Natural killer cell treated with Interleukin-12 subunit alpha and Interleukin-12 subunit beta and Interleukin-15 and Interleukin-18, amount 100 ng/mL, for 72 hours (primary cell): ENCODE measurements at places on chromosomes 6 and 20. TPM values are rescaled to one million over a fixed set of nuclear protein-coding genes. Genes with fewer than 3 reads are reported as not detected.

DNA sequence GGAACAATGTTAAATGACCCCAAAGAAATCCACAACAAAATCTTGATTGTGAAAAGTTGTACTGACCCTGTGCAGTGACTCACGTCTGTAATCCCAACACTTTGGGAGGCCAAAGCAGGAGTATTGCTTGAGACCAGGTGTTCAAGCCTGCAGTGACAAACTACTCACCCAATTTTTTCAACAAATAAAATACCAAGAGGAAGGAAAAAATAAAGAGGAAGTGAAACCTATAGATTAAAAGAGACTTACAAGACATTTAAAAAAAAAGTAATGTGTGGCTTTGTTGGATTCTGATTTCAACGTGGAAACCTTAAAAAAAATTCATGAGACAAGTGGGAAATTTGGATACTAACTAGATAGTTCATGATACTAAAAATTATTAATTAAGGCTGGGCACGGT lies 31.9 kb downstream of the GINS1 start:
- H3K4me1 ChIP-seq = no peaks in the 10 kb centered on the region
- no peak overlapping the region for H3K4me3 ChIP-seq
- no peaks in the 10 kb centered on the region for H3K27me3 ChIP-seq
- no peak for DNase-seq

- DNase-seq = no peak
- H3K27ac ChIP-seq = no peak within 1 kb of the TSS
- H3K27me3 ChIP-seq = no peaks in the 10 kb centered on the region
- no peak within 1 kb of the TSS for H3K4me3 ChIP-seq
- H3K4me1 ChIP-seq = no peaks in the 10 kb centered on the region
Observed at GRCh38 chr20:13990465-13990864, at the start of gene SEL1L2. TSS of gene SEL1L2 (minus strand) at chr20:13990614. CDS start at chr20:13990534, 80 bp downstream.

DNA sequence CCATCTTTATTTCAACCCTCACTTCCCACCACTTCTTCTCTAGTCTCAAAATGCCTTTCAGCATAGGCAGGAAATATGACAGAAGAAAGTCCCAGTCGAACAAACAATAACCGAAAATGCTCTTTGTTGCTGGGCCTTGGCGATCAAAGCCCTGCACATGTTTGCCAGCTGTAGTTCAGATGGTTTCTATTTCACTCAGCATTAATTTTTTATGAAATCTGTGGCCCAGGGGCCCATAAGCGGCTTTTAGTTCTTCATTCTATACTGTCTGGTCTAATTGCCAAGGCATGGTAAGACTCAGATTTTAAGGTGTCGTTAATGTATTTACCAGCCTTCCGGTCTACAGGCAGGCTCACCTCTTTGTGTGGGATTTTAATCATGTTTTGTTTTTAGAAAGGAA lies 10.9 kb upstream of the F13A1 start:
- H3K4me1 ChIP-seq = no peaks in the 10 kb centered on the region
- no peak overlapping the region for H3K4me3 ChIP-seq
- peaks cover 16% of the 10 kb centered on the region for H3K27me3 ChIP-seq

DNA sequence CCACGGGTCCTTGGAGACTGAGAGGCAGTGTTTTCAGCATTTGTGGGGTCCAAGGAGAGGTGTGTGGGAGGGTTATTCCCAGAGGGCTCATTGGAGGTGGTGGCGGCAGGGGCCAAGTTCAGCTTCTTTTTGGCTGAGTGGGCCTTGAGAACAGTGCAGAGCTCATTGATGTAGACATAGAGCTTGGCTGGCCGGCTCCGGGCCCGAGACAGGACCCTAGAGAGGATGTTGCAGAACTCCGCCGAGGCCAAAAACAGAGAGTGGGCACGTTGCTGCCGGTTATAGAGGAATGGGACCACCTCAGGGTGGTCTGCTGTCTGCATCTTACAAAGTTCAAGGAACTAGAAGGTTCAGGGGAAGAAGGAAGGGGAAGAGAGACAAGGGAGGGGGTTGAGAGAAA lies 3.7 kb upstream of the ZBTB22 start:
- peaks cover 62% of the 10 kb centered on the region for H3K4me1 ChIP-seq
- H3K4me3 ChIP-seq = peak overlapping the region; percentile 96
- H3K27me3 ChIP-seq = no peaks in the 10 kb centered on the region
- peak overlapping the region; percentile 99 for H3K27ac ChIP-seq
- DNase-seq = peak; percentile 45
- H3K36me3 ChIP-seq = peaks cover 37% of the 10 kb centered on the region

The VSTM2L gene
- 0.75 TPM for total RNA-seq

The ZNF217 gene
- 39.9 TPM for total RNA-seq

DNA sequence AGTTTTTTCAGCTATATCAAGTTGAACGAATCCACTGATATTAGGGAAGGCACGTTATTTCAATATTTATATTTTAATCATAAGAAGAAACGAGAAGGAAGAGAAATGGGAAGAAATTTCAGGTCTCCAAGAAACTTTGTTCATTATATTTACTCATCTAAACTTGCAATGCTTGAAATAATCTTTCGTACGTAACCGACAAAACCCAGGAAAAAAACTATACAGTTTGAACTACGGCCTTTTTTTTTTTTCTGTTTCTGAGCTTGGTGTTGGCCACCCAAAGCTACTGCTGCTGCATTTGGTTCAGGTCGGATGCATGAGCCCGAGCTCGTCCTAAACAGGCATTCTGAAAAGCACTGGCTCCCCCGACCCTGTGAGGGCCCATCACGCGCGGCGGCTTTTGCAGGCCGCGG lies 548 bp downstream of the PERP start:
- no peaks in the 10 kb centered on the region for H3K36me3 ChIP-seq
- H3K27me3 ChIP-seq = peaks cover 39% of the 10 kb centered on the region
- H3K27ac ChIP-seq = no peak overlapping the region
- DNase-seq = no peak
- H3K4me3 ChIP-seq = peak overlapping the region; percentile 84

The CD24 gene
- total RNA-seq = 1.2 TPM

DNA sequence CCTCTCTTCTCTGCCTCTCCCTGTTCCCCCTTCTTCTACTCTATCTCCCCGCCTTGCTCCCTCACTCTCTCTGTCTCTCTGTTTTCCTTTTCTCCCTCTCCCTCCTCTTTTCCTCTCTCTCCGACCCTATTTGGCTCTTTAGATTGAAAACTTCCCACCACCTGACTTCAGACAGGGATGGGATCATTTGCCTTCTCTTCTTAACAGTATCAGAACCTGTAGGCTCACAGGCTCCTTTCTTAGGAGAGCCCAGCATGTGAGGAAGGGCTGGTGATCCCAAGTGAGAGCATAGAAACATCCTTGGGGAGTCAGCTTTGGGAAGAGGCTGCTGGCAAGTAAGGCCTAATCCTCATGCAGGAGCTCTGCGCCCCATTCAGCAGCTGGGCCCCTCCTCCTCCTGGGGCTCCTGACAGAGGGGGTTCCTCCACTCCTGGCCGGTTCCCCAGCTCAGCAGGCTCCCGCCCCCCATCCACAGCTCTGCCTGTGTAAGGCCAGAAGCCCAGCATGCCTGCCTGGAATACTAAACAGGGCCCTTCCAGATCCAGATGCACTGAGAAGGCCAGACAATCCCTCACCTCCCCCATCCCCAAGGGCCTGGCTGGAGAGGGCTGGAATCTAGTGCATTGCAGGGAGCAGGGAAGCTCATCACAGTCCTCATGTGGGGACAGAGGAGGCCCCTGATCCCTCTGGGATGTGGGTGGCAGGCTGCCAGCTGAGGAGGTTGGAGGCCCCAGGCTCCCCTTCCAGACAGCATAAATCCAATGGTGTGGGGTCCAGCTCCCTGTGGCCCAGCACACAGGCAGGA lies 93.4 kb downstream of the PTPRT start:
- DNase-seq = no peak
- H3K4me3 ChIP-seq = no peak overlapping the region

The COL11A2 gene
- total RNA-seq = 1.3 TPM

DNA sequence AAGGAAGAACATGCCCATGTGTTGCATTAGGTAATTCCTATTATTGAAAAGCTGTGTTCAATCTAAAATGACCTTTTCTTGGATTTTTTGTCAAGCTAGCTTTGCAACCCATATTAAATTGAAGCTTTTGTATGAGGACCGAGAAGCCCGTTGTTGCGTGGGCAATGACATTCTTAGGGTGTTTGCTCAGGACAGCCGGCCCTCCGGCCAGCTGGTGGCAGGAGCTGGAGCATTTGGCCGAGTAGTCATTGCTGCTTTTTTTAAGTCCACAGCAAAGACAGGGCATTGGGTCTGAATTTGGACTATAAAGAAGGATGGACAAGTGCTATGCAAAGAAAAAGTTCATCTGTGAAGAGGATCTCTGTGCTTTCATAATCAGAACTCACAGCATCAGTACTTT lies 365.8 kb downstream of the SAMD5 start:
- no peak overlapping the region for H3K27ac ChIP-seq
- H3K4me3 ChIP-seq = no peak overlapping the region
- DNase-seq = no peak
- no peaks in the 10 kb centered on the region for H3K36me3 ChIP-seq
- no peaks in the 10 kb centered on the region for H3K27me3 ChIP-seq
- H3K4me1 ChIP-seq = no peaks in the 10 kb centered on the region

The KHDRBS2 gene
- total RNA-seq = not detected

The PGC gene
- not detected for total RNA-seq

The IER3 gene
- 346 TPM for total RNA-seq

GRCh38 chr6:157514659-157515496 lies 133.9 kb downstream of the ZDHHC14 start:
- H3K36me3 ChIP-seq = no peaks in the 10 kb centered on the region
- peaks cover 35% of the 10 kb centered on the region for H3K4me1 ChIP-seq
- no peak overlapping the region for H3K27ac ChIP-seq
- H3K4me3 ChIP-seq = peak overlapping the region; percentile 14
- H3K27me3 ChIP-seq = no peaks in the 10 kb centered on the region
- DNase-seq = peak; percentile 72

DNA sequence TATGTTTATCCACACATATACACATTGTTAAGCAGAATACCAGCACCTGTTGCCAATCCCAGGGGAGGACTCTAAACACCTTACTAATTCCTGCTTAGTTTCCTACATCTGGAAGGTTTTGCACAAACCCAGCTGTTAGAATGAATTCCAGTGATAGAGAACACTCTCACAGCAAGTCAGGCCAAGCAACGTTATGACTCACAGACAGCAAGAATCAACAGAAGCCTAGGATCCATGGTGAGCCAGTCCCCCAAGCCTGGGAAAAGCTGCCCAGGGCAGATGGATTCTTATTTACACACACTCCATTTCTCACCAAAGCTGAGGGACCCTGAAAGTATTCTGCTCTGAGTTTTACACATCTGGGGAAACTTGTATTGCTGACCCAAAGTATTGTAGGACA lies 291.7 kb downstream of the SLC35F1 start:
- no peak for DNase-seq
- H3K4me3 ChIP-seq = no peak overlapping the region
- no peak overlapping the region for H3K27ac ChIP-seq
- H3K4me1 ChIP-seq = no peaks in the 10 kb centered on the region
- no peaks in the 10 kb centered on the region for H3K27me3 ChIP-seq

The MATN4 gene
- 1.4 TPM for total RNA-seq

DNA sequence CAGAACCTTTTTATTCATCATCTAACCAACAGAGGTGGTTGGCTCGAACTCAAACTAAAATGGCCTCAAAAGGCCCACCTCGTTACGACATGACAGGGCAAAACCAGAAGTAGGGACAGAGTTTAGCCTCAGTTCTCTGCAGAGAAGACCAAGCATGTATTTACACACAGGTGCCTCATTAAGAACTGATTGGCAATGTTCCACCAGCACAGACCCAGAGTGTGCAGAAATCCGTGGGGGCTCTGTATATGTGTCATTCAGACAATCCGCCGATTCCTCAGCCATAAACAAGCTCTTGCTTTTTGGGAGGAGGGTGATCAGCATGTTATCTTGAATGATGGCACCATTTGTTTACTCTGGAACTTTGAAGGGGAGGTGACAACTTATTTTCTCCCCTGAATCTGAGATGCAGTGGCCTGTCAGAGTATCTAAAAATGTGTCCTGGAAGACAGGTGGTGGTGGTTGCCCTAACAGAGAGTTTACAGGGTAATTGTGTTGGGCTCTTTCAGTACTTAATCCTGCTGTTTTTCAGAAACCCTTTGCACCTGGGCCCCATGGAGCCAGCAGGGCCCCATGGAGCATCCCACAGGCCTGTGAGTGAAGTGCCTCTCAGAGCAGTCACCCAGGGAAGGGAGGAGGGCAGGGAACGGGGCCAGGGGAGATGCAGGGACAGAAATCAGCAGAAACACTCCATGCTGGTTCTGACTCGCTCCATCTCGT lies 29.1 kb upstream of the C20orf203 start:
- H3K4me1 ChIP-seq = peaks cover 2% of the 10 kb centered on the region
- peaks cover 10% of the 10 kb centered on the region for H3K36me3 ChIP-seq
- no peak for DNase-seq

- H3K4me3 ChIP-seq = no peak overlapping the region
- no peak for DNase-seq
- H3K4me1 ChIP-seq = no peaks in the 10 kb centered on the region
- no peak overlapping the region for H3K27ac ChIP-seq
- H3K27me3 ChIP-seq = peaks cover 14% of the 10 kb centered on the region
- H3K36me3 ChIP-seq = no peaks in the 10 kb centered on the region
Observed at GRCh38 chr20:9989066-9989724, 45.6 kb upstream of the ANKEF1 start.

DNA sequence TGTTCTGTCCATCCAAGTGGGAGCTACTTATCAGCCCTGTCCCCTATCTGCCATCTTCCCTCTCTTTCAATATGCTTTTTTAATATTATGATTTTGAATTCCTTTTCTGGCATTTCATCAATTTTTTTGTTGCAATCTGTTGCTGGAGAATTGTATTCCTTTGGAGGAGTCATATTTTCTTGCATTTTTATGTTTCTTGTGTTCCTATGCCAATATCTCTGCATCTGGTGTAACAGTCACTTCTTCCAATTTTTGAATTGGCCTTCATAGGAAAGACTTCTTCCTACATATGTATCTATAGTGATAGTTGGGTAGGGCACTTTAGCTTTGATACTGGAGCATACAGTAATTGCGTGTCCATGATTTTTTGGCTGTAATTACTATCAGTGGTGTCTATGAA lies 70.1 kb downstream of the ZC2HC1B start:
- no peaks in the 10 kb centered on the region for H3K4me1 ChIP-seq
- no peak for DNase-seq

- no peaks in the 10 kb centered on the region for H3K36me3 ChIP-seq
- no peaks in the 10 kb centered on the region for H3K27me3 ChIP-seq
- no peaks in the 10 kb centered on the region for H3K4me1 ChIP-seq
- no peak overlapping the region for H3K27ac ChIP-seq
Observed at GRCh38 chr20:3276680-3277015, 37.7 kb upstream of the SLC4A11 start.

The CRISP2 gene
- total RNA-seq = not detected

- peaks cover 10% of the 10 kb centered on the region for H3K27me3 ChIP-seq
- H3K36me3 ChIP-seq = no peaks in the 10 kb centered on the region
Observed at GRCh38 chr20:61385296-61385695, 133.2 kb downstream of the CDH4 start.

- H3K27ac ChIP-seq = no peak overlapping the region
- H3K4me3 ChIP-seq = no peak overlapping the region
- H3K27me3 ChIP-seq = peaks cover 40% of the 10 kb centered on the region
- no peaks in the 10 kb centered on the region for H3K36me3 ChIP-seq
- no peak for DNase-seq
- H3K4me1 ChIP-seq = no peaks in the 10 kb centered on the region
Observed at GRCh38 chr20:1809131-1809572, 86.1 kb upstream of the SIRPA start.

GRCh38 chr6:158142789-158143188 lies 25.3 kb downstream of the SERAC1 start:
- no peak for DNase-seq
- H3K36me3 ChIP-seq = peaks cover 7% of the 10 kb centered on the region
- no peak overlapping the region for H3K4me3 ChIP-seq
- H3K4me1 ChIP-seq = peaks cover 3% of the 10 kb centered on the region
- no peaks in the 10 kb centered on the region for H3K27me3 ChIP-seq

The ZNF343 gene
- total RNA-seq = 6.8 TPM
